Mesangial cell (primary cell): ENCODE measurements at places on chromosomes 4 and X. TPM values are rescaled to one million over a fixed set of nuclear protein-coding genes. Genes with fewer than 3 reads are reported as not detected.

Gene PRRG1
- total RNA-seq = 7.8 and 11.5 TPM in 2 replicates

Gene UBA6
- total RNA-seq = 28.3 and 56.2 TPM in 2 replicates

Gene DDX53
- not detected in 2 replicates for total RNA-seq

Gene EREG
- total RNA-seq = 2.0 and 3.7 TPM in 2 replicates

Gene MTTP
- 0.13 TPM in 1 of 2 replicates, not detected in the other for total RNA-seq

Gene JCHAIN
- total RNA-seq = not detected in 2 replicates

Gene SRPX
- 12.4 and 30.1 TPM in 2 replicates for total RNA-seq

Gene FAAH2
- 0.38 TPM in 1 of 2 replicates, not detected in the other for total RNA-seq

Gene FHIP1A
- total RNA-seq = 5.1 and 6.6 TPM in 2 replicates

Gene CCDC110
- 0.63 and 1.1 TPM in 2 replicates for total RNA-seq

Gene ARHGAP6
- total RNA-seq = 0.65 and 7.5 TPM in 2 replicates

Gene TMEM35A
- total RNA-seq = 0.16 and 0.38 TPM in 2 replicates

Gene GPRASP1
- total RNA-seq = 0.33 and 0.38 TPM in 2 replicates

Gene MAGED4B
- total RNA-seq = 15.8 and 24.8 TPM in 2 replicates

Gene CSAG2
- total RNA-seq = not detected in 2 replicates

Gene PRDM8
- total RNA-seq = 0.38 and 0.49 TPM in 2 replicates

Gene SHROOM3
- 22.2 and 28.9 TPM in 2 replicates for total RNA-seq

Gene FAM156B
- 14.7 and 23.3 TPM in 2 replicates for total RNA-seq

Gene APEX2
- 10.3 and 16.6 TPM in 2 replicates for total RNA-seq

Gene IL13RA1
- total RNA-seq = 18.7 and 43.9 TPM in 2 replicates

Gene LONRF3
- 1.6 and 1.9 TPM in 2 replicates for total RNA-seq

Gene FAM241A
- total RNA-seq = 0.38 and 0.81 TPM in 2 replicates

Gene LGI2
- under 0.01 and 0.13 TPM in 2 replicates for total RNA-seq

Gene GPR119
- total RNA-seq = not detected in 2 replicates

Gene MAGEB2
- total RNA-seq = not detected in 2 replicates

Gene CFAP99
- not detected in 2 replicates for total RNA-seq

Gene FATE1
- not detected in 2 replicates for total RNA-seq

Gene HSFX1
- total RNA-seq = 0.13 and 0.81 TPM in 2 replicates

Gene SMIM31
- not detected in 2 replicates for total RNA-seq

Gene ARMCX1
- total RNA-seq = 10.9 and 14.6 TPM in 2 replicates

Gene GUCY1B1
- 4.7 and 23.7 TPM in 2 replicates for total RNA-seq

Gene CDX4
- total RNA-seq = not detected in 2 replicates

Gene GLRA3
- under 0.01 TPM in 1 of 2 replicates, not detected in the other for total RNA-seq

Gene ATOH1
- total RNA-seq = not detected in 2 replicates

Gene ZNF630
- total RNA-seq = 0.33 and 1.0 TPM in 2 replicates

Gene ARSJ
- total RNA-seq = 34.9 and 40.2 TPM in 2 replicates

Gene LRCH2
- total RNA-seq = 0.81 and 3.2 TPM in 2 replicates

Gene AMTN
- total RNA-seq = not detected in 2 replicates

Gene MAGEA8
- total RNA-seq = not detected in 2 replicates

Gene NIPAL1
- 2.4 and 3.3 TPM in 2 replicates for total RNA-seq

Gene NSG1
- total RNA-seq = 0.65 and 1.5 TPM in 2 replicates

Gene DGKK
- not detected in 2 replicates for total RNA-seq

Gene CSN1S1
- total RNA-seq = not detected in 2 replicates

Gene ATP11C
- total RNA-seq = 13.8 and 17.3 TPM in 2 replicates

Gene TECRL
- not detected in 2 replicates for total RNA-seq

Gene TMEM164
- total RNA-seq = 16.7 and 17.3 TPM in 2 replicates

Gene UCP1
- total RNA-seq = not detected in 2 replicates

Gene GAGE2A
- not detected in 2 replicates for total RNA-seq

Gene PHOX2B
- total RNA-seq = not detected in 2 replicates

Gene PCDH11X
- total RNA-seq = not detected in 2 replicates

Gene EBP
- 71.2 and 154 TPM in 2 replicates for total RNA-seq

Gene AFM
- not detected in 2 replicates for total RNA-seq

Gene FAM53A
- total RNA-seq = 2.9 and 8.4 TPM in 2 replicates

Gene TAPT1
- total RNA-seq = 4.1 and 6.2 TPM in 2 replicates
